ENCODE measurements at places on chromosomes 13 and 19. TPM values are rescaled to one million over a fixed set of nuclear protein-coding genes. Genes with fewer than 3 reads are reported as not detected.

- DNase-seq = no peak
These were observed 126.4 kb downstream of the POU4F1 start for GRCh38 chr13:78476910-78477309.

DNA sequence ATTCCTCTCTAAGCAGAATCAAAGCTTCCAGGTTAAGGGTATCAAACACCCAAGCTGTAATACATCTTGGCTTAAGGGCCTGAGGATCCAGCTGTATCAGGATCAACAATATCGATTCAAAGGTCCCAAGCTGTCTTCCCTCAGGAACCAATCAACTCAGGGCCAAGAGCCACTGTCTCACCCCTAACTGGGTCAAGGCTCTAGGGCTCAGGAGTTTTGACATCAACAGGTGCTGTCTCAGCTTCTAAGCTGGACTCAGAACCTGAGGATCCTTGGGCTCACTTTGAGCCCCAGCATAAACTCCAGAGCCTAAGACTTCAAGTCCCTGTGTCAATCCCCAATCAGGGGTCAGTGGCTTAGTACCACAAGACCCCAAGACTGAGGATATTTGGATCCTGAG, 917 bp downstream of the FBXW9 start:
- DNase-seq = no peak

DNA sequence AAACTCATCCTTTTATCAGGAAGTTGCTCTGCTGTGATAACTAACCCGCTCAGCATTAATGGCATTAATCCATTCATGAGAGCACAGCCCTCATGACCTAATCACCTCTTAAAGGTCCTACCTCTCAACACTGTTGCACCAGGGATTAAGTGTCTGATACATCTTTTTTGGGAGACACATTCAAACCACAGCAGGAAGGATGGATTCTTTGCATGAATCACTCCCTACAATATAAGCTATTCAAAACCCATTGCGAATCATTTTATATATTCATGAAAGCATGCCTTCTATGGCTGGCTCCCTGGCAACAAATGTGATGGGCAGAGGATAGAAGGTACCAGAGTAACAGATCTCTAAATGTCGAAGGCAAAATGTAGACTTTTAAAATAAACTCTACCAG, 27.6 kb downstream of the ARL11 start:
- no peak for DNase-seq

GRCh38 chr13:48624858-48625257, 28.9 kb upstream of the CYSLTR2 start:
- DNase-seq = no peak

FOSB gene
- 7.2 TPM for total RNA-seq

DNA sequence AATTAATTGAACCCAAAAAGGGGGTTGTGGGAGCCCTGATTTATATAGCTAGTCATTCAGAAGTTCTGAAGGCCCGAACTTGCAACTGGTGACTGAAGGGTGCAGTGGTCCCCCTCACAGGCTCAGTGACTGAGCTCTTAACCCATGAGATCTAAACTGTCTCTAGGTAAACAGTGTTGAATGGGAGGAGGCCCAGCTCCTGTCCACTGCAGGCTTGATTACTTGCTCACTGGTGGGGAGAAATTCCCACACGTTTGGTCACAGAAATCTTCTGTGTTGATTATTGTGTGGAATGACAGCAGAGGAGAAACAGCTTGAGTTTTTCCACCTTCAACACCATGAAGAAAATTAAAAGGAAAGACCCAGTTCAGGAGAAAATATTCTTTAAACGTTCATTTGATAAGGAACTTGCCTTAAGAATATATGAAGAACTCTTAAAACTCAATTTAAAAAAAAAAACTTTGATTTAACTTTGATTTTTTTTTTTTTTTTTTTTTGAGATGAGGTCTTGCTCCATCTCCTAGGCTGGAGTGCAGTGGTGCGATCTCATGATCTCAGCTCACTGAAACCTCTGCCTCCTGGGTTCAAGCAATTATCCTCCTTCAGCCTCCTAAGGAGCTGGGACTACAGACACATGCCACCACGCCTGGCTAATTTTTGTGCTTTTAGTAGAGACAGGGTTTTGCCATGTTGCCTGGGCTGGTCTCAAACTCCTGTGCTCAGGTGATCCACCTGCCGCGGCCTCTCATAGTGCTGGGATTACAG, 249.3 kb downstream of the UQCRFS1 start:
- DNase-seq = no peak

C2CD4C gene
- 172 TPM for total RNA-seq

DNA sequence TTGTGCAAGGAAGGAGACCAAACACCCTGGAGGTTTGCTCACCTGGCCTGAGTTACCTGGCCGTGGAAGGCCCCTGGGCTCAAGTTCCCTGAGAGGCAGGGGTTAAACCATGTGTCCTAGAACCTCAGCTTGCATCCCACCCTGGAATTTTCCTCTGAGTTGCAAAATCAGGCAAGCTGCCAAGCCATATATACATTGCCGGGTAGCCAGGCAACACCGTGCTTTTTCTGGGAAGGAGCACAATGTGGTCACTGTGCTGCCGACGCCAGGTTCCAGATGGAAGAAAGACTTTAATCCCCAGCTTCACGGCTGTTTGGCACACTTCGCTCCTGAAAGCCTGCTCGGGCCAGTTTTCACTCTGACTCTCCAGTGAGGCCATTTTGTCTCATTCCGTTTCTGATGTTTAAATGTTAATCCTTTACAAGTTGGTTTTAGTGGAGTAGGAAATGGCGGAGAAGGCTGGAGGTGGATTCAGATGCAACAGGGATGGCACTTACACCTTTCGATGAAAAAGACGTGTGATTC, 60.1 kb upstream of the PEG3 start:
- DNase-seq = no peak

- no peak for DNase-seq
These were observed 516.7 kb upstream of the HTR2A start for GRCh38 chr13:47413526-47413925.

NLRP11 gene
- total RNA-seq = 0.17 TPM

DNA sequence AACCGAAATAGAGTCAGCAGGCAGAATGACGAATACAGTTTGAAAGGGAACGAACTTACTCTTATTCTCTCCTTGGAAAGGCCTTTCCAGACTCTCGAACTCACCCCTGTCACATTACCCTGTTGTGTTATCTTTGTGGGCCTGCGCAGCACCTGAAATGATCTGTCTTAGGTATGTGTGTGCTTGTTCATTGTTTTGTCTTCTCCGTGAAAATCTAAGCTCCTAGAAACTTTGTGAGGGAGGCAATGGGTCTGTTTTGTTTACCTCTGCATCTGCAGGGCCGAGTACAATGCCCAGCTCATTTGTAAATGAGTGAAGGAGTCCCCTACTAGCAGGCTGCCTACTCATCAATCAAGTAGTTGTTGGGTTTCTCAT, 19.6 kb downstream of the HMGB1 start:
- no peak for DNase-seq

MEDAG gene
- 1.7 TPM for total RNA-seq

B3GNT3 gene
- 243 TPM for total RNA-seq

DNA sequence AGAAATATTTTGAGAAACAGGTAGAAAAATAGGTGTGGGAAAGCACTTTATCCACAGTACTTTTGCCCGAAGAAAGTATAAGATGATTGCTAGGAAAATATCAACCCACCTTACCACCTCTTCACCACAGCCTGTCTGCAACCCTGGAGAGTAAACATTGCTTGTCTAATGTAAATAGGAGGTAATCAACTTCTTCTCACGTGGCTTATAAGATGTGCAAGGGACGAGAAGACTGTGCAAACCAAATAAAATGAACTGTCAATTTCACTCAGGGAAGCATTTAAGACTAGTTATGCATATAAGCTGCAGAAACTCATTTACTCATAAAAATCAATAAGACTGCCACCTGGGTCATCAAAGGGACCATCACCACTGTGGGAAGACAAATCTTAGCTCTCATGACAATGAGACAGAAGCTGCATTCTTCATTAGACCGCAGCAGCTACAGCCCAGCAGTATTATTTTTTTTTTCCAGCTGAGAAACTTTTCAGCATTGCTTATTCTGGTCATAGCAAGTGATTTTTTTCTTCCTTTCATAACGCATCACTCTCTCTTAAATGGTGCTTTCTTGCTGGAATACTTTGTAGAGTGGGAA, 807.7 kb upstream of the GPC6 start:
- no peak for DNase-seq

GRCh38 chr13:40273253-40274025, 393.0 kb downstream of the FOXO1 start:
- no peak for DNase-seq

GRCh38 chr13:101514100-101514499, 61.6 kb downstream of the ITGBL1 start:
- DNase-seq = no peak

GRCh38 chr13:37097076-37097475, 8.4 kb downstream of the CSNK1A1L start:
- DNase-seq = no peak

GRCh38 chr19:9671655-9672054, 3.2 kb downstream of the ZNF562 start:
- no peak for DNase-seq

GRCh38 chr19:35935911-35936737, at the start of gene LRFN3:
LRFN3 (plus strand) TSS chr19:35936374; CDS start chr19:35939426, 3,052 bp downstream.
- peak; percentile 57 for DNase-seq

- DNase-seq = no peak
These were observed 18.3 kb upstream of the ANGPTL8 start for GRCh38 chr19:11221082-11221598.

DNA sequence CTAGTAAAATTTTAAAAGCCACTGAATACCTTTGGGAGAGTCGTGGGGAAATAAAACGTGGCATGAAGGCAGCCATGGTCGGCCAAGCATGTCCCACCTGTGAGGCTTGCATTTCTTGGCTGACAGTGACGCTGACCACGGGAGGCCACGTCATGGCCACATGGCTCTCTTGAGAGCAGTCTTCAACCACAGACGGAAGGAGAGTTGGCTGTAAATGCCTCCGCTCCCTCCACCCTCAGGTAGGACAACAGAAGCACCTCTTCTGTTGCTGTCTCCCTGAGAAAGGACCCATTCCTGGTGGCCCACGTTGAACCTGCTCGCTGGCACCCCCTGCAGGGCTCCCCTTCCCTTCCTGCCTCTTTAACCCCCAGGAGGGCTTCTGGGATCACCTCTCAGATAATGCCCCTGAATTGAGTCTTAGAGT, 10.6 kb upstream of the LRRC25 start:
- DNase-seq = no peak

DNA sequence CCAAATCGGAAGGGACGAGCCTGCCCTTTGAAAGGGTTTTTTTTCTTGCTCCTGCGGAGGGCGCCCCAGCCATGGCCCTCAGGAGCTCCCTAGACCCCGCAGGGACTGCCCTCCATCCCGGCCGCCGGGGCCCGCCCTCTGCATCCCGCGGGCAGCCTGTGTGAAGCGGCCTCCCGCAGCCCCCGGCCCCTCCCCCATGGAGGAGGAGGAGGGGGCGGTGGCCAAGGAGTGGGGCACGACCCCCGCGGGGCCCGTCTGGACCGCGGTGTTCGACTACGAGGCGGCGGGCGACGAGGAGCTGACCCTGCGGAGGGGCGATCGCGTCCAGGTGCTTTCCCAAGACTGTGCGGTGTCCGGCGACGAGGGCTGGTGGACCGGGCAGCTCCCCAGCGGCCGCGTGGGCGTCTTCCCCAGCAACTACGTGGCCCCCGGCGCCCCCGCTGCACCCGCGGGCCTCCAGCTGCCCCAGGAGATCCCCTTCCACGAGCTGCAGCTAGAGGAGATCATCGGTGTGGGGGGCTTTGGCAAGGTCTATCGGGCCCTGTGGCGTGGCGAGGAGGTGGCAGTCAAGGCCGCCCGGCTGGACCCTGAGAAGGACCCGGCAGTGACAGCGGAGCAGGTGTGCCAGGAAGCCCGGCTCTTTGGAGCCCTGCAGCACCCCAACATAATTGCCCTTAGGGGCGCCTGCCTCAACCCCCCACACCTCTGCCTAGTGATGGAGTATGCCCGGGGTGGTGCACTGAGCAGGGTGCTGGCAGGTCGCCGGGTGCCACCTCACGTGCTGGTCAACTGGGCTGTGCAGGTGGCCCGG, 815 bp downstream of the MAP3K10 start:
- no peak for DNase-seq

DNA sequence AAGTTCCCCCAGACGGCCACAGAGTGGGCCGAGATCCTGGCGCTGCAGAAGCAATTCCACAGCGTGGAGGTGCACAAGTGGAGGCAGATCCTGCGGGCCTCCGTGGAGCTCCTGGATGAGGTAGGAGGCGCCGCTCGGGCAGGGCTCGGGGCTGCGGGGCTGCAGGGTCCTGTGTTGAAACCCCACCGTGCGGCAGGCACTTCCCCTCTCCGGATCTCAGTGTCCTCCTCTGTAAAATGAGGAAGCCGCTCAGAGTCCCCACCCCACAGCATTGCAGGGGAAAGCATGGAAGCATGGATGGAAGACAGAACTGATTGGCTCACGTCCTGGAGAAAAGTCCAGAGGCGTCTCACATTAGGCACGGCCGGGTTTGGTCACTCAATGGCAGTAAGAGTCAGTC, 6.8 kb upstream of the SCN1B start:
- no peak for DNase-seq

DNA sequence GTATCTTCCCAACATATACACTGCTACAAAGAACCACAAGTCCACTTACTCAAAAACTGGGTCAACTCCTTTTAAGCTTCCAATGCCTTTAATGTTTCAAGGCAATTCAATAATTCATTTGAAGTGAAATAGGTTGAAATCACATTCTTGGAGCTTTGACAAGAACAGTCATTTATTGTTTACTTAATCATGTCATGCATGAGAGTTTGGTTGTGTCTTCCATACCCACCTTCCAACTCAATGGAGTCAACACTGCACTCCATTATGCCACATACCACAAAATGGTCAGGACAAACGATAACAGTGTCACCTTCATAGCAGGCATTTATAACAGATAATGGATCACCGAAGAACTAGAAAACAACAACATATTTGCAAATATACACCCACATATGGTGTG, 506.3 kb downstream of the UQCRFS1 start:
- DNase-seq = no peak

DNA sequence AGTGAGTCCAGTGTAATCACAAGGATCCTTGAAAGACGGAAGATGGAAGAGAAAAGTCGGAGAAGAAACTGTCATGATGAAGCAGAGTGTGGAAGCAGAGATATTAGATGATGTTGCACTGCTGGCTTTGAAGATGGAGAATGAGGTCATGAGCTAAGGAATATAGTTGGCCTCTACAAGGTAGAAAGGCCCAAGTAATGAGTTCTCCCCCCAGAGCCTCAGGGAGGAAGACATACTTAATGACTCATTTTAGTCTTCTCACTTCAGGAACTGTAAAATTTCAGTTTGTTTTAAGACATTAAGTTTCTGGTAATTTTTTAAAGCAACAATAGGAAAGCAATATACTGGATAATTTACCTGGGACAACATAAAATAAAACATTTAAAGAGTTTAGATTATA, 1331.5 kb upstream of the PCDH20 start:
- DNase-seq = no peak
